Cardiac muscle cell (in vitro differentiated cells and primary cell): ENCODE measurements at places on chromosomes 5 and 9. TPM values are rescaled to one million over a fixed set of nuclear protein-coding genes. Genes with fewer than 3 reads are reported as not detected.

The LAMC3 gene
- polyA plus RNA-seq = 5.4 and 7.6 TPM in 2 replicates

The FOXD4L6 gene
- polyA plus RNA-seq = 0.23 TPM in 1 of 2 replicates, not detected in the other

The RLN2 gene
- polyA plus RNA-seq = 2.1 and 6.1 TPM in 2 replicates

The EDIL3 gene
- 7.2 and 10.1 TPM in 2 replicates for polyA plus RNA-seq

The MAMDC2 gene
- polyA plus RNA-seq = 0.51 and 1.1 TPM in 2 replicates

The UBE2QL1 gene
- polyA plus RNA-seq = 6.3 and 12.0 TPM in 2 replicates

The ADAMTS12 gene
- 29.3 and 50.4 TPM in 2 replicates for polyA plus RNA-seq

The OLFM1 gene
- polyA plus RNA-seq = 3.8 and 4.0 TPM in 2 replicates

- no peak for DNase-seq
Observed at GRCh38 chr5:83026930-83027687, 50.1 kb downstream of the TMEM167A start.

DNA sequence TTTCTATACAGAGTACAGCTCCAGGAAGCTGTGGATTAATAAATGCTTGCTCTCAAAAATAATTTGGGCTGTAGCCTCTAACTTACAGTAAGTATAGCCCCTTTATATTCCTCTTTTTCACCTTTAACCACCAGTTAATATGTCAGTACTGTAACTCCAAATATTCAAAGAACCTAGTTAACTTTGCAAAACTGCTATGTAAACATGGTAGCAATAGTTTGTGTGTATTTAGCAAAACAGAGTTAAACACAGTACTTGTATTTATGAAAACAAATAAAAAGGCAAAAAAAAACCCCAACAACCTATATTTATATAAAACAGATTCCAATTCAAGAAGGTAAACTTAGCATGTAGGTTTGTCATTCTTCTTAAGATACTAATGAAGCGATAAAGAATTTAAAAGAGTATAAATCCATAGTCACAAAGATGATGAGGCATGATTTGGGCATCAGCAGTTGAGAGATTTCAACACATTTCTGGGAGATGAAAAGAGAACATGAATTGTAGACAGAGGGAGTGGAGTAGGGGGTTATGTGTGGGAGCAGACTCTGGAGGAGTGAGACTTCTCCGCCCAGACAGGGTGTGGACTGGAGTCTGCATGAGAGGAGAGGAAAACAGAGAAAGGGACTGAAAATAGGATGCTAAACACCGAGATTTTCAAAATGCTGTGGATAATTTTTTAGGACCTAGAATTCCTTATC is 47.0 kb upstream of the F2RL1 start:
- DNase-seq = no peak

- no peak for DNase-seq
Observed at GRCh38 chr9:130933114-130934046, 5.7 kb downstream of the FIBCD1 start.

DNA sequence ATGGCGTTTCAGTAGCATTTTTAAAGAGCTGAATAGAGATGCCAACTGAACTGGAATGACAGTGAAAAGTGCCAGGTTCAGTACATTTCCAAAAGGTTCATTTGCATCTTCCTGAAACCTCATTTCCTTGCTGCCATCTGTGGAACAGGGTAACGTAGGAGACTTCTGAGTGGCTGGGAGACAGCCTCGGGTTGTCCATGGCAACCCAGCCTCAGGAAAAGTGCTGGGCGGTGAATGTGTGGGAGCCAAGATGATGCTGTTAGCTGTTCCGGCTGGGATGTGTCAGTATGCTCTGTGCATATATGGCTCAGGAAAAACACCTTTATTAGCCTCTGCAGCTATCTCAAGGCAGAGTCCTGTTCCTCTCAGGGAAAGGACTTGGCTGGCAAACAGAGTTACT is 87.5 kb downstream of the KLHL3 start:
- no peak for DNase-seq

DNA sequence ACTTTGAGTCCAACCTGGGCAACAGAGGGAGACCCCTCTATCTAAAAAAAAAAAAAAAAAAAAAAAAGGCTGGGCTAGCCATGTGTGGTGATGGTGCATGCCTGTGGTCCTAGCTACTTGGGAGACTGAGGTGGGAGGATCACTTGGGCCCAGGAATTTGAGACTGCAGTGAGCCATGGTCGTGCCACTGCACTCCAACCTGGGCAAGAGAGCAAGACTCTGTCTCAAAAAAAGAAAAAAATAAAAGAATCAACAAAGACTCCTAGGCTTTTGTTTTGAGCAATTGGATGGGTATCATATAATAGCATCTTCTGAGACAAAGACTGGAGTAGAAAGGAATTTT is 481.7 kb upstream of the PAPPA start:
- DNase-seq = no peak

DNA sequence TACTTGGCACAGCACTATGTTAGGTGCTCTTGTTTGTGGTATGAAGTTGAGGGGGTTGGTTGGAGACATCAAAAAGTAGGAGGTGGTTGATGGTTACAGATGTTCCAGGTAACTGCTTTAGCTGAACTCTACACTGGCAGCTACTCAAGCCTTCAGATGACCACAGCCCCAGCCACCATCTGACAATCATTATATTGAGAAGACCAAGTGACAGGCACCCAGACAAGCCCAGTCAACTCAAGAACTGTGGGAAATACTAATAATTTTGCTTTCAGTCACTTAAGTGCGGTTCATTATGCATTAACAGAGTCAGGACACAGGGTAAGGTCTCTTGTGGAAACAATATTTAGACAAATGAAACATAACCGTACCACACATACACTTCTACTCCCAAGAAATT is 38.9 kb upstream of the SLIT3 start:
- no peak for DNase-seq

- DNase-seq = no peak
Observed at GRCh38 chr5:9358961-9359685, 186.8 kb downstream of the SEMA5A start.

GRCh38 chr9:137757613-137758029 is 120.0 kb upstream of the CACNA1B start:
- DNase-seq = peak; percentile 25

GRCh38 chr9:106529616-106530015 is 333.4 kb upstream of the ZNF462 start:
- no peak for DNase-seq

DNA sequence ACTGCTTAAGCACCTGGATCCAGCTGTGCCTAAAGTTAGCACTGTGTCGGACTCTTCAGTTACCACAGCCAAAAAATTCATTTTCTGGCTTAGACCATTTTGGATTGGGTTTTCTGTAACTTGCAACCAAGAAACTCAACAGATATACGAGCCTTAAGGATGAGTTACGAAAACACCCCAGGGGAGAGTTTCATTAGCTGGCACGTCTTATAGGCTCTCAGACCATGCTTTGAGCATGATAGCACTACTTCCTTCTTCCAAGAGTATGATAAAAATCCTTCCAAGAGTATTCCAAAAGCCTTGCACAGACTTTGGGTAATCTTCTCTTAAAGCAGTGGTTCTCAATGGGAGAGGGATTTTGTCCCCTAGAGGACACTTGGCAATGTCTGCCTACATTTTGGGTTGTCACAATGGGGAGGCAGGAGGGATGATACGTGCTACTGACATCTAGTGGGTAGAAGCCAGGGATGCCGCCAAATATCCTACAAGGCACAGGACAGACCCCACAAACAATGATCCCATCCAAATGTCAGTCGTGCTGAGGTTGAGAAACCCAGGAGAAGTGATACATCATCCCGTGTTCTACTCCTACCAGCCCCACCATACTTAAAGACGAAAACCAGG is 64.8 kb downstream of the SMIM23 start:
- DNase-seq = peak; percentile 30

DNA sequence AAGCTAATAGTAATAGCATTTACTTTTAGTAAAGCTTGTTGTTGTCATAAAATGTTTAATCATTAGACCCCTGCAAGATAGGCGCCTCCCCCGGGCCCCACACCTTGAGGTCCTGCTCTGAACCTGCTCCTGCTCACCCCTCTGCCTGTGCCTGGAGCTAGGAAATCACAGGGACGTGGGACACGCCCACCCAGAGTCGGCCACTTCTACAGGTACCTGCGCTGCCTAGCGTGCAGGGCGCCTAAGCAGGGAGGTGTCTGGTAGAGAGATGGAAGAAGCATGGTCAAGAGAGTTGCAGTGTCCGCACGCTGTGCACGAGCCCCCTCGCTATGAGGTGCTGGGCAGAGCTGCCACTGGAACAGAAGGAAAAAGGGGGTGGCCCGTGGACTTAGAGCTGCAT is 52.6 kb downstream of the HINT1 start:
- DNase-seq = no peak

DNA sequence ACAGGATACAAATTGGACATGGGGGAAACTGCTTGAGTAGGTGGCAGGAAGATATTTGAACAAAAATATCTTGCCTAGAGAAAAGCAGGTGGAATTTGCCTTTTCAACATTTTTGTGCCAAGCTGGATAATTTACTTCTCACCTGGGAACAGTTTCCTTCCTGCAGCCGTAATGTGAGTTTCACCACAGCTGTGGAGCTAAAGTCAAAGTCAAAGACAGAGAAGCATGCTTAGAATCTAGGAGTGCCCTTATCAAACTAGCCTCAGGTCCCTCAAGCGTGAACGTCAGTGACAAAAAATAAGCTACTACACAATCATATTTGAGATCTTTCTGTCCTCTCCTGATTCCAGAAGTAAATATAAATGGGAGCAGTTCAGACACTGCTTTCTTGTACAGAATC is 588.9 kb downstream of the MAT2B start:
- DNase-seq = no peak

DNA sequence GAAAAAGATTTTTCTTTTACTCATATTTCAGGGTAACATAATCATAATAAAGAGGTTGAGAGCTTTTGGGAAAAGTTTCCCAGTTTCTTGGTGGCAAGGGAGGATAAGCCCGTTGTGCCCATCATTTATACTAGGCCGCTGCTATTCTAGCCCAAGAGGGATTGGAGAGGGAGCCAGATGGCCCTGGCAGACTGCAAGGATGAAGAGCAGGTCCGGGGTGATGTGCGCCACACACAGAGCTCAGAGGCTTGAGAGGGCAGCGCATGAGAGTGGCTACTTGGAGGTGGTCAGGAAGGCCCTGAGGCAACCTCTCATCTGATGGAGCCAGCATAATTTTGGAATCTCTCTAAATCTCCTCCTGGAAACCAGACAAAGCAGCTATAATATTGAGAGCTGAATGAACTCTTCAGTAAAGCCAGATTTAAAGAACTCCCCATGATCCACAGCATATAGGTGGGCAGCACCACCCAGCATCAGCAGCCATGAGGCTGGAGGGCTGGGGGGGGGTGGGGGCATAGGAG is 110.1 kb downstream of the MED27 start:
- no peak for DNase-seq

GRCh38 chr5:112784726-112785125 is 47.0 kb downstream of the APC start:
- DNase-seq = peak; percentile 54

DNA sequence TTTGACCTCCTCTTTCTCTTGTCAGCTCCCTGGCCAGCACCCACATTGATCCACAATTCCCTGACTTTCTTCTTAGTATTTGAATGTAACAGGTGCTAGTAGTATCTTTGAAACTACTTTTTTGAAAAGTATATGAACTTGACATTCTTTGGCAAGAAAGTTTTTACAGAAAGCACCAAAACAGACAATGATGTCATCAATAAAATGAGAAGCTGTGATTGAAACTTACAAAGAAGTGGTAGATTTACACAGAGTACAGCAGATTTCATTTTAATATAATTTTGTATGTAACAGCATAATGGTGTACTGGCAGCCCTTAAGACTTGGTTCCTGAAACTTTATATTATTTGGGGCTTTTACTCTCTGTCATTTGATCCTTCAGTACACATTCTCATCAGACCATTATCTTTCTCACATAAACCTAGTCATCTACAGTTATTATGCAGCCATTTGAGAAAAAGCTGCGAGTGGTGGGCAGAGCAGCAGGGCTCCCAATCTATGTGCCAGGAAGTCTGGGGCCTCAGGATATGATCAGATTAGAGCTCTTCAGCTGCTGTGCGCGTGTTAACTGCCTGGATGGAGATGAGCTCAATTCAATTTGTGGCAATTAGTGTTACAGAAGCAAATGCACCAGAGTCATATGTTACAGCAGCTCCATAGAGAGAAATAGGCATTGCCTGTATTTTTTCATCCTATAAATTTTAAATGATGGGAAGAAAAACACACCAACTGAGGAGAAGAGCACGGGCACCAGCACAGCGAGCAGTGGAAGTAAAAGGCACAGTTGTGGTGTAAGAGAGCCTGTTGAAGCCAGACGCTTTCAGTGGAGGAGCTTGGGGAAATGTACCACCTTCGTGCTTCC is 126.1 kb downstream of the STARD4 start:
- DNase-seq = no peak

GRCh38 chr5:156824800-156825199 is 25.3 kb upstream of the PPP1R2B start:
- peak; percentile 50 for DNase-seq

DNA sequence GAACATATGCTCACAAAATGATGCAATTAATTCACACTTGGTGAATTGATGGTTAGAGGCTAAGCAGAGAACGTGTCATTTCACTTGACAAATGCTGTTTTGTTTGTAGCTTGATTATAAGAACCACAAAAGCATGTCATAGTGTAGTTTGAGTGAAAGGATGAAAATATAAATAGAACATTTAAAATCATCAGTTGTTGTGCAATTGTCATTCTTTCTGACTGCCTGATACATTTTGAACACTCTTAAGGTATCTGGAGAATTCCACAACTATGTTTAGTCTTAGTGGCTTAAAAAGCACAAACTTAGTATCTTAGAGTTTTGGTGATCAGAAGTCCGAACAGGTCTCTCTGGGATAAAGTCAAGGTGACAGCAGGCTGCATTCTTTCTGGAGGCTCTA is 129.4 kb downstream of the BASP1 start:
- no peak for DNase-seq

DNA sequence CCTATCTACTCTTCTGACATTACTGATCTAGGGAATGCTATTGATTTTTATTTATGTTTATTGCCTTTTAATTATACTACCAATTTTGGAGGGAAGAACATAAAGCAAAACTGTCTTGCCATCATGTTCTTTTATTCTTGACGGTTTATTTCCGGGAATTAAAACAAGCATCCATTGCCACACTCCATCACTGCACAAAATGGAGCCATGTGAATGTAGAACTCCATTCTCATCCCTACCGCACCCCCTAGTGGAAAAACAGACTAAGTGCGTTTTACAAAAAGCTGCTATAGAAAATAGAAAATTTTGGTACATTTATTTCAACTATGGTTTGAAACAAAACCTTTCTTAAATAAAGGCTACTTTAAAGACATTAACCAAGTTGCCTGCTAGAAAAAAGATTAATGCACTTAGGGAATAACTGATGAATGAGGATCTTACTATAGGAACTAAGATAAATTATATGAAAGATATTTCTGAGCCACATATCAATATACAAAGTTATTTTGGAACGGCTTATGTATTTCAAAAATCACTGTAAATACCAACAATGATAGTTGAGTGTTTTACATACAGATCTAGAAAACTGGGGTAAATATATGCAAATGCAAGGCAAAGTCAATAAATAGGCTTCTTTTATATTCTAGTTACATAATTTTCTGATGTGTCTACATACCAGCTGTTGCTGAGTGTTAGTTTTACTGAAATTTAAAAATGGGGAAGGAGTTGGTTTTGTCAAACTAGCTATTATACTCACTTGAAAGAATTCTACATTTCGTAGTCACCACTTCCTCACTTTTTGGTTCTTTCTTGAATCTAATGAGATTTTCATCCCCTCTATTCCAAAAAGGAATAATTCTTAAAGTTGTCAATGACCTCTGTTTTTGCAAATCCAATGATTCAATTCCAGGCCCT is 26.5 kb downstream of the OXCT1 start:
- peak; percentile 84 for DNase-seq
